Esophagus squamous epithelium (tissue), 5 donors: ENCODE measurements at places on chromosomes 1 and 21.

DNA sequence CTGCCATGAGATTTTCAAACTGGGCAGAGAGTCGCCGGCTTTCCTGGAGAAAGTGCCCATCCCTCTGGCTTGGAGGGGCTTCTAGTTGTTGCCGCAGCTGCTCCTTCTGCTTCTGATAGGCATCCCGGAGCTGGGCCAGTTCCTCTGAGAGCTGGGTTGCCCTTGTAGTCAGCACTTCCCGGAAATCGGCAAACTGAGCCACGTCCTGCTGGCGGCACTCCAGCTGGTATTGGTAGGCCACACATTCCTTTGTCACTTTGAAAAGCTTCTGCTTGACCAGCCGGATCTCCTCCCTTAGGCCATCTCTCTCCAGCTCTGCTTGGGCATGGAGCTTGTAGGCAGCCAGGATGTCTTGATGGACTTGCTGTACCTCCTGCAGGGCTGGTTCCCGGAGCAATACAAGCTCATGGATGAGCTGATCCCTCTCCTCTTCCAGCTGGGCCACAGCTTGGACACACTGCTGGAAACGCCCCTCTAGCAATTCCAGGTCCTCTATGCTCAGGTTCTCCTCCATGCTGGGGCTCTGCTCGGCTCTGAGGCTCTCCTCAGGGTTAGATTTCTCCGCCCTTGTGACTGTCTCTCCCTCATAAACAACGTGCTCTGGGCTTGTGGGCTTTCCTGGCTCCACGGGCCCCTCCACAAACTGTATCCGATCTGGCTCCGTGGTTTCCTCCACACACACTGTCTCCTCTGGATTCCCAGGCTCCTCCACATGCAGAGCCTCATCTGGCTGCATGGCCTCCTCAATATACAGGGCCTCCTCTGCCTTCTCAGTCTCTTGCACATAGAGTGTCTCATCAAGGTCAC lies 7.3 kb downstream of the SYNC start:
- DNase-seq = no peak
- H3K4me1 ChIP-seq = peaks cover 25% of the 10 kb centered on the region
- H3K36me3 ChIP-seq = peaks cover 6% of the 10 kb centered on the region
- no peak overlapping the region for H3K4me3 ChIP-seq
- no peak overlapping the region for H3K27ac ChIP-seq
- no peaks in the 10 kb centered on the region for H3K27me3 ChIP-seq

DNA sequence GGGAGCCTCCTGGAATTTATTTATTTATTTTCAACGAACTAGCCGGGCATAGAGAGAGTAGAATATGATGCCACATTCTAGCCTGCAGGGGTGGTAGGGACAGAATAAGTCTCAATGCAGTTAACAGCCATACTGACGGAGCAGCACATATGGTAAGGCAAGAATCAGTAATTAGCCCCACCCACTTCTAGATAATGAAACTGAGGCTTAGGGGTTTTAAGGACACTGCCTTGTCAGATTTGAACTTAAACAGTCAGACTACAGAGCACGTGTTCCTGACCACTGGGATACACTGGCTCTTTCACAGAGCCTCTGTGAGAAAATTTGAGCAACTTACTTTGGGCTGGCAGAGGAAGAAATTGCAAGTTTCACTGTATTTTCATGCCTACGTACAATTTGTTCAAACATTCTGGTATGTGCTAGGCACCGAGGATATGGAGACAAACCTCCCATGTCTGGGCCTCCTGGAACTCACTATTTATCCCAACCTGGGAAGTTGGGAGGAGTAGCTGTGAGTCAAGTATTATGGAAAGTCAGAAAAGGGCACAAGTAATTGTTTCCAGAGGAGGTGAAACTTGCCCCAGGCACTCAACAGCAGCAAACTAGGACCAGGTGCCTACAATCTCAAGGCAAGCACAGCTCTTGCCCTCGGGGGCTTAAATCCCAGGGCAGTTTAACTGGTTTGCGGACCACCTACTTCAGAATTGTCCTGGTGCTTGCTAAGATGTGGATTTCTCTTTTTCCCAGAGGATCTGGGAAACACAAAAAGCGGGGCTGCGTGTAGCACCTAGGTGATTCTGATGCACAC lies 1.6 kb upstream of the CLIC4 start:
- no peaks in the 10 kb centered on the region for H3K36me3 ChIP-seq
- peaks cover 52% of the 10 kb centered on the region for H3K4me1 ChIP-seq
- no peaks in the 10 kb centered on the region for H3K27me3 ChIP-seq
- no peak overlapping the region for H3K27ac ChIP-seq
- no peak overlapping the region for H3K4me3 ChIP-seq

- no peaks in the 10 kb centered on the region for H3K27me3 ChIP-seq
- no peaks in the 10 kb centered on the region for H3K36me3 ChIP-seq
- H3K27ac ChIP-seq = no peak overlapping the region
- H3K4me1 ChIP-seq = peaks cover 14% of the 10 kb centered on the region
Observed at GRCh38 chr1:8578132-8578877, 239.1 kb downstream of the RERE start.

DNA sequence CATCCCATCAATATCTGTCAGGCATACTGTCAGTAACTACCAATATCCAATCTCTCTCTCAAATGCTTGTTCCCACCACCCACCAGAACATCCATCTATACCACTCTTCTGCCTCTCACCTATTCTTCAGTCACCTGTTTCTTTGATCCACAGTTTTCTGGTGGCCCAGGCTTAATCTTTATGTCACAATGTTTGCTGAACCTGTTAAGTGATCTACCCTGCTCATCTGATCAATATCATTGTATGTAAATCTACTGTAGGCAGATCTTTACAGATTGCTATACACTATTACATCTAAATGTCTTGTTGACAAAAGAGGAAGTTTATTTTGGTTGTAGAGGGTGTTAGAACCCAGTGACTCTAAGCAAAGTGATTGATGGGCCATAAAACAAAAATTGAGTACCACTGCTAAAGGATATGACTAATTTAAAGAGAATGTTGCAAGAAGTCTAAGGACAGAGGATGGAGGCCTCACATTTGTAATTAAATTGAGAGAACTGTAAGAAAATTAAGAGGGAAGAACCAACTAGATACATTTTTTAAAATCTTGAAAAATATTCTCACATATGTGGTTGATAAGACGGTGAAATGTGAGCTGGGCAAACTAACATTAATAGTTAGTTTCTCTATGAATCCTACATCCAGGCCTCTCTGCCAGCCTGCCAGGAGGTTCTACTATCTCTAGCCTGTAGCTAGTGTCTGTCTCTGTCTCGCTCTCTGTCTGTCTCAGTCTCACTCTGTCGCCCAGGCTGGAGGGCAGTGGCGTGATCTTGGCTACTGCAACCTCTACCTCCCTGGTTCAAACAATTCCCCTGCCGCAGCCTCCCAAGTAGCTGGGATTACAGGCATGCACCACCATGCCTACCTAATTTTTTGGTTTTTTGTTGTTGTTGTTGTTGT lies 34.1 kb downstream of the EGLN1 start:
- peaks cover 36% of the 10 kb centered on the region for H3K4me1 ChIP-seq
- DNase-seq = no peak
- H3K36me3 ChIP-seq = no peaks in the 10 kb centered on the region
- no peak overlapping the region for H3K4me3 ChIP-seq

DNA sequence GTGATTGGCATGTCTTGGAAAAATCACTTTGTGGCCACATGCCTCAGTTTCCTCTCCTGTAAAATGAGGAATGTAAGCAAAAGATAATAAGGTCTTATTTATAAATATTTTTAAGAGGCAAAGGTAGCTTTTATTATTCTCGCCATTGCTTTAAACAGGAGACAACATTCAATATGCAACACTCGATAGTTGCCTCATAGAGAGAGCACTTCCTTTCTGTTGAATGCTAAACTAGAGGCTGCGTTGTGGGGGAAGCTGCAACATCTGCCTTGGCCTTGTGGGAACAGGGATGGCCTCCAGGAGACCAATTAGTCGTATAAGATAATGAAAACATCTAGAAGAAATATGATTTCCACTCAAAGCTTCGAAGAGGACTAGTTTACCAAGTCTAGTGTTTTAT lies 3.5 kb downstream of the OSCP1 start:
- H3K36me3 ChIP-seq = no peaks in the 10 kb centered on the region
- H3K27me3 ChIP-seq = no peaks in the 10 kb centered on the region
- H3K4me3 ChIP-seq = no peak overlapping the region
- H3K4me1 ChIP-seq = no peaks in the 10 kb centered on the region
- H3K27ac ChIP-seq = no peak overlapping the region

DNA sequence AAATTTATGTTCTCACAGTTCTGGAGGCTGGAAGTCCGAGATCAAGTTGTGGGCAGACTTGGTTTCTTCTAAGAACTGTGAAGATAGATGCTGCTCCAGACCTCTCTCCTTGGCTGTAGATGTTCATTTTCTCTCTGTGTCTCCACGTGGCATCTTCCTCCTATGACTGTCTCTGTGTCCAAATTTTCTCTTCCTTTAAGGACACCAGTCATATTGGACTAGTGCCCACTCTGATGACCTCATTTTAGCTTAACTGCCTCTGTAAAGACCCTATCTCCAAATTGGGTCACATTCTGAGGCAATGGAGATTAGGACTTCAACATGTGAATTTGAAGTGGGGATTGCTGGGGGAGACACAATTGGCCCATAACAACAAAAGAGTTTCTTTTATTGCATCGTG lies 125.3 kb upstream of the ETS2 start:
- no peak for DNase-seq
- H3K36me3 ChIP-seq = no peaks in the 10 kb centered on the region
- H3K4me1 ChIP-seq = peaks cover 3% of the 10 kb centered on the region
- H3K4me3 ChIP-seq = no peak overlapping the region
- H3K27ac ChIP-seq = no peak overlapping the region

DNA sequence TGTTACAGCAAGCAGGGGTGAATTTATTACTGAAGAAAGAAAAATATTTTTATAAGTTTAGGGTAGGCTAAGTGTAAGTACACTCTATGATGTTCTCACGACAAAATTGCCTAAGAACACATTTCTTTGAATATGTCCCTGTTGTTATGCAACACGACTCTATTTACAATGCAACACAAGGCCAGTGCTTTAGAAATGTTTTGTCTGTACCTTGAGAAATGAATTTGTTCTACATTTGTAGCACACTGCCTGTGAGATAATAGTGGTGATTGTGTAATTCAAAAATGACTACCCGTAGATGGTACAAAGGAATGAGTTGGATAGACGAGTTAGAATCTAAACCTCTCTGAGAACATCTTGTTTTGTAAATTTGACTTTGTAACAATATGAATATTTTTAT lies 63.7 kb upstream of the IGSF5 start:
- no peaks in the 10 kb centered on the region for H3K27me3 ChIP-seq
- H3K36me3 ChIP-seq = no peaks in the 10 kb centered on the region
- no peak overlapping the region for H3K4me3 ChIP-seq

- no peak overlapping the region for H3K27ac ChIP-seq
- no peaks in the 10 kb centered on the region for H3K36me3 ChIP-seq
- H3K27me3 ChIP-seq = no peaks in the 10 kb centered on the region
- no peak for DNase-seq
- peaks cover 11% of the 10 kb centered on the region for H3K4me1 ChIP-seq
Observed at GRCh38 chr1:172451002-172451443, 7.2 kb upstream of the PIGC start.

DNA sequence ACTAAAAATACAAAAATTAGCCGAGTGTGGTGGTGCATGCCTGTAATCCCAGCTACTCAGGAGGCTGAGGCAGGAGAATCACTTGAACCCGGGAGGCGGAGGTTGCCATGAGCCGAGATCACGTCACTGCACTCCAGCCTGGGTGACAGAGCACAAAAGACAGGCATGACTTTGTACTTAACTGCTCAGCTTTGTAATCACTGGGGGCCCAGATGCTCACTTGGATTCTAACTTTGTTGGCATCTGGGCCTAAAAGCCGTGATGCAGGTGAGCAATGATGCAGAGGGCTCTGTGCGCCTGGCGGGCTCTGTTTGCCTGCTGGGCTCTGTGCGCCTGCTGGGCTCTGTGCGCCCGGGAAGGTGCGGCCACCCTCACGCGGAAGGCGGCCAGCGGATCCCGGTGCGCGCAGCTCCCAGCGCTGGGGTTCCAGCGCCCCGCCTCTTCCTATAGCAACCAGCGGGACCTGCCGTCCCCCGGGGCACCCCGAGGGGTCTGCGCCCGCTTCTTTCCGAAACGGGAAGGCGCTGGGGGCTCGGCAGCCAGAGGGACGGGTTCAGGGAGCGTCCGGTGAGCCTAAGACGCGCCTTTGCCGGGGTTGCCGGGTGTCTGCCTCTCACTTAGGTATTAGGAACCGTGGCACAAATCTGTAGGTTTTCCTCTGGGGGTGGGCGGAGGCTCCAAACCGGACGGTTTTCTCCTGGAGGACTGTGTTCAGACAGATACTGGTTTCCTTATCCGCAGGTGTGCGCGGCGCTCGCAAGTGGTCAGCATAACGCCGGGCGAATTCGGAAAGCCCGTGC lies 31.7 kb downstream of the PRMT2 start:
- peak overlapping the region; percentile 37 for H3K4me3 ChIP-seq
- H3K27ac ChIP-seq = no peak overlapping the region
- peaks cover 6% of the 10 kb centered on the region for H3K36me3 ChIP-seq
- no peak for DNase-seq
- H3K27me3 ChIP-seq = peaks cover 30% of the 10 kb centered on the region

DNA sequence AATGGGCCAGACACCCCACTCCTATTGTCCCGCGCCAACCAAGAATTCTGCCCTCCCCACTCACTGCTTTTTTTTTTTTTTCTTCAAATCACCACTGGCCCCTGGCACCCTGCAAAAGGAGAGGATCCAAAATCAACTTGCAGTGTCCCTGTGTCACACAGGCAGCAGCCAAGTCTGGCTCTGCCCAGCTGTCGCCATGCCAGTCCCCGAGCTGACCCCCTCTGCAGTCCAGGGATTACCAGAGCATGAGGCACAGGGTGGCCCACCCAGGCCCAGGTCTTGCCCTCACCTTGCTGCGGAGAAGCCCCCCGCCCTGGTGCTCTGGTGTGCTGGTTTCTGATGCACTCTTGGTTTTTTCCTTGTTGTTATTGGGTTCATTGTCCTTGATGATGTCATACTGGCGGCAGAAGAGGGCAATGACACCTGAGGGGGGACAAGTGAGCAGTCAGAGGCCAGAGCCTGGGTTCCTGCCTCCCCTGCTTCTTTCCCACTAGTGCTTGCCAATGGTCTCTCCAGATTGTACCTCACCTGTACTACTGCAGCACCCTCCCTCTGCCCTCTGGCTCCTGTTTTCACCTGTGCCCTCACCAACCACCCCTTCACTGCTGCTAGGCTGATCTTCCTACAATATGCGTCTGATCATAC lies 6.2 kb downstream of the FNDC5 start:
- H3K27me3 ChIP-seq = peaks cover 3% of the 10 kb centered on the region
- H3K4me3 ChIP-seq = no peak overlapping the region
- DNase-seq = no peak
- H3K36me3 ChIP-seq = no peaks in the 10 kb centered on the region

GRCh38 chr1:165290148-165290547 lies 66.4 kb downstream of the LMX1A start:
- no peak overlapping the region for H3K4me3 ChIP-seq
- peaks cover 48% of the 10 kb centered on the region for H3K27me3 ChIP-seq
- H3K27ac ChIP-seq = no peak overlapping the region
- no peaks in the 10 kb centered on the region for H3K36me3 ChIP-seq
- no peak for DNase-seq

GRCh38 chr1:55352811-55353180 lies 137.6 kb upstream of the USP24 start:
- H3K4me3 ChIP-seq = no peak overlapping the region
- peaks cover 15% of the 10 kb centered on the region for H3K4me1 ChIP-seq
